ENCODE measurements at places on chromosomes 1 and 21. TPM values are rescaled to one million over a fixed set of nuclear protein-coding genes. Genes with fewer than 3 reads are reported as not detected.

Gene DUSP10
- total RNA-seq: 210 TPM

DNA sequence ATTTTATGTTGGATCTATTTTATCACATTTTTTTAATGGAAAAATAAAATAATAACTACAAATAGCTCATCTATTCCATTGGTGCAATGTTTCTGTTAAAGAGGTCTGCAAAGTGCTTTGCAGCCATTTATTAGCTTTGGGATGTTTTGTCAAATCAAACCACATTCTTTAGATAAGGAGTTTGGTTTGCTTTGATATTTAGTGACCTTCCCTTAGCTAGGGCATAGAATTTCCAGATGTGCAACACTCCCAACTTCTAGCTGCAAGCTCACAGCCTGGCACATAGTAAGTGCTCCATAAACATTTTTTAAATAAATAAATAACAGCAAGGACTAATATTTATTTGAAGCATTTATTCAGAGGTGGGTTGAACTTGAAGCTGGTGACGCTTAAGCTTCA is 80.4 kb upstream of the ARHGAP29 start:
- DNase-seq: no peak

GRCh38 chr1:47555841-47556560 is 118.2 kb downstream of the FOXD2 start:
- no peak for DNase-seq

GRCh38 chr1:201307760-201308499 is 24.6 kb downstream of the PKP1 start:
- no peak for DNase-seq

Gene LCK
- total RNA-seq: 180 TPM

DNA sequence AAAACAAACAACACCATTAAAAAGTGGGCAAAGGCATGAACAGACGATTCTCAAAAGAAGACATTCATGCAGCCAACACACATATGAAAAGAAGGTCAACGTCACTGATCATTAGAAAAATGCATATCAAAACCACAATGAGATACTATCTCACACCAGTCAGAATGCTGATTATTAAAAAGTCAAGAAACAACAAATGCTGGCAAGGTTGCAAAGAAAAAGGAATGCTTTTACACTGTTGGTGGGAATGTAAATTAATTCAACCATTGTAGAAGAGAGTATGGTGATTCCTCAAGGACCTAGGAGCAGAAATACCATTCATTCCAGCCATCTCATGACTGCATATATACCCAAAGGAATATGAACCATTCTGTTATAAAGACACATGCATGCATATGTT is 419.6 kb downstream of the NEGR1 start:
- DNase-seq: no peak

Gene ATAD3A
- total RNA-seq: 22.2 TPM

GRCh38 chr1:160838888-160839287 is 23.8 kb downstream of the CD244 start:
- no peak for DNase-seq

- DNase-seq: no peak
Measured at GRCh38 chr21:33655588-33656221, 13.4 kb downstream of the ITSN1 start.

- DNase-seq: no peak
Measured at GRCh38 chr1:162695687-162696086, 63.4 kb downstream of the DDR2 start.

DNA sequence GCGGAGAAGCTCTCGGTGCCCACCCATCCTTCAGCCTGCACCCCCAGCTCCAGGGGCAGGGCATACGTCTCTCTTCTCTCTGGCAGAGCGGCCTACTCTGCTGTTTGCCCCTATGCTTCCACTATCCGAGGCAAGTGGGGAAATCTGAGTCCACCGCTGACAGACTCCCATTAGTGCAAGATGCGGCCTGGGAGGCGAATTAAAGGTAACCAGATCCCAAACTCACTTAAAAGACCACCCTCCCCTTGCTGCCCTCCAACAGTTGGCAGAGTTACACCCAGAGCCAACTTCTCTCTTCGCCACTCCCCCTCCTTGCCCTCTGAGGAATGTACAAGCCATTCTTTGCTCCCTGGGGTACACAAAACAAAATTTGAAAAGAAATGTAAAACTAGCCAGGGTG is 6.4 kb downstream of the FOXD3 start:
- DNase-seq: no peak
